Fibroblast of skin of right biceps (primary cell): ENCODE measurements at places on chromosomes 16 and 17.

GRCh38 chr17:9291912-9292560, 270.7 kb downstream of the NTN1 start:
- DNase-seq, result peak; percentile 21

GRCh38 chr16:57640612-57641011, 12.2 kb downstream of the ADGRG1 start:
- no peak for DNase-seq

DNA sequence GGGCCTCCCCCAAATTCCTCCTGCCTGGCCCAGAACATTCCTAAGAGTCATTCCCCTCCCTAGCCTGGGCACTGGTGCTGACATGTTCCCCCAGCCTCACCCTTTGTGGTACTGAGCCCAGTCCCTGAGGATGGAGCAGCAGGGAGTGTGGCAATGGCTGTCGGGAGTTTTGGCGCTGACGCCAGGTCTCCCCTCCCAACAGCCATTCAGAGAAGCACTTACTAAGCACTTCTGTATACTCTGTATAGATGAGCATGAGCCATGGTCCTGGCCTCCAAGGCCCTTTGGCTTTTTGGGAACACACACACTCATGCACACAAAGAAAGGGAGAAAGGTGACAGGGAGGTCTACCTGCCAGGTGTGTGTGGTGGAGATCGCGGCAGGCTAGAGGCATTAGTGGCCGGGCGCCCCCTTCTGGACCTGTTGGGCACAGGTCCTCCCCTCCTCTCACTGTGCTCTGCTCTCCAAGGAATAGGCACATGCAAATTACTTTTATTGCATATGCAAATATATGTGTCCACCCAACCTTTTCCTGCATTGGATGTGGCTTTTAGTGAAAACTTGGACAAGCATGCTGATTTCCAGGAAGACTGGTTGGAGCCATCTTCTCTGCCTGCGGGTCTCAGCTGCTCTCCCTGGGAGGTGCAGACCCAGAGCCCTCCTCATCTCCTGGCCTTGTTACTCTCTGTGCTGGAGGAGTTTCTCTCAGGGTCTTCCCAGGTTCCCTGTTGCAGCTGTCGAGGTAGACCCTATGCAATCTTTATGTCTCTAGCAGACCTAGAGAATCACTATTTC, 17.4 kb upstream of the C17orf107 start:
- no peak for DNase-seq

DNA sequence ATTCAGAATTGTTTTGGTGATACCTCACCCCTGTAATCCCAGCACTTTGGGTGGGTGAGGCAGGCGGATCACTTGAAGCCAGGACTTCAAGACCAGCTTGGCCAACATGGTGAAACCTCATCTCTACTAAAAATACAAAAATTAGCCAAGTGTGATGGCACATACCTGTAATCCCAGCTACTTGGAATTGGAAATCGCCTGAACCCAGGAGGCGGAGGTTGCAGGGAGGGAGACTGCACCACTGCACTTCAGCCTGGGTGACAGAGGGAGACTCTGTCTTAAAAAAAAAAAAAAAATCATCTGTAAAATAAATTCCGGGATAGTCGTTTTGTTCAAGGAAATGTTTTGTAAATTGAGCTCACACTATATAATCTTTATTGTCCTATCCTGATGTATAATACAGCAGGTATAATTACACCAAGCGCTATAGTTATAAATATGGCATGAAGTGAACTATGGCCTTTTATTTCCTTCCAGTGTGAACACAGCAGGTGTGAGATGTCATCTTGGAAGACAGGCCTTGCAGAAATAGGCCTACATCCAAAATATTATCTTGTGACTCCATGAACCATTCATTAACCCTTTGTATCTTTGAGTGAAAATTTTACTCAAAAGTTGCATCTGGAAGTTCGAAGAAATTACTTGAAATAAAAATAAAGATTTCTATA, 25.4 kb downstream of the PLA2G10 start:
- no peak for DNase-seq

DNA sequence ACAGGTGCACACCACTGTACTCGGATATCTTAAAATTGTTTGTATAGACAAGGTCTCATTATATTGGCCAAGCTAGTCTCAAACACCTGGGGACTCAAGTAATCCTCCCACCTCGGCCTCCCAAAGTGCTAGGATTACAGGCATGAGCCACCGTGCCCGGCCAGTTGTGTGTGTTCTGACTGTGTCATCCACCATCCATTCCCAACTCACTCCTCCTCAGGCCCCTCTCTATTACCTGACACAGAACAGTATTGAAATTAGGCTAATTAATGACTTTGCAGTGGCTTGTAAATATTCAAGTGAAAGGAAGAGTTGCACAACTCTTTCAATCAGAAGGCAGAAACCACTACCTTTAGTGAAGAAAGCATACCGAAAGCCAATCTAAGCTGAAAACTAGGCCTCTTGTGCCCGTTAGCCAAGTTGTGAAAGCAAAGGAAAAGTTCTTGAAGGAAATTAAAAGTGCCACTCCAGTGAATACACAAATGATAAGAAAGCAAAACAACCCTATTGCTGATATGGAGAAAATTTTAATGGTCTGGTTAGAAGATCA, 28.7 kb downstream of the GOSR1 start:
- DNase-seq, result no peak

GRCh38 chr17:46057366-46057765, 58.3 kb downstream of the STH start:
- no peak for DNase-seq

- DNase-seq, result no peak
These were observed 70.6 kb downstream of the AMFR start for GRCh38 chr16:56354746-56355145.

DNA sequence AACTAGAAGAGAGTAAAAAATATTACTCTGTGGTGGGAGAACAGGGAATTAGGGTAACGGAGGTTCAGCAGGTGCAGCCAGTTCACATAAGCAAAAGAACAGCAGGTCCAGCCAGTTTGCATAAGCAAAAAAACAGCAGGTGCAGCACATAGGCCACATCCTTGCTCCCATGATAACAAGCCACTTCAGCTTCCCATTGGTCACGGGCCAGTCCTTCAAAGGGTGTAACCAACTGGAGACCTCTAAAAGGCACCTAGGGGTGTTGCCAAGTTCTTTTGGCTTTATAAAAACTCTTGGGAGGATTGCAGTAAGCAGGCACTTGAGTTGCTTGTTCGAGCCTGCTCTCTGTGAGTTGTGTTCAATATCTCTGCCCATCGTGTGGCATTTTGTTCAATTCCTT, 488.1 kb downstream of the XYLT1 start:
- no peak for DNase-seq

DNA sequence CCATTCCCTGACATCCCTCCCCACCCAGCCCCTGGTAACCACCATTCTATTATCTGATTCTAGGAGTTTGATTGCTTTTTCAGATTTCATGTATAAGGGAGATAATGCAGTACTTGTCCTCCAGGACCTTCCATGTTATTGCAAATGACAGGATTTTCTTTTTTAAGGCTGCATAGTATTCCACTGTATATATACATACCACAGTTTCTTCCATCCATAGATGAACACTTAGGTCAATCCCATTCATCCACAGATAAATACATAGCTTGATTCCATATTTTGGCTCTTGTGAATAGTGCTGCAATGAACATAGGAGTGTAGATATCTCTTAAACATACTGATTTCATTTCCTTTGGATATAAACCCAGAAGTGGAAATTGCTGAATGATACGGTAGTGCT, 183.3 kb downstream of the CEP112 start:
- DNase-seq, result no peak

GRCh38 chr17:78005452-78006171, 47.1 kb downstream of the TNRC6C start:
- no peak for DNase-seq

GRCh38 chr17:57370037-57370581, 113.8 kb downstream of the MSI2 start:
- DNase-seq, result peak; percentile 54

- no peak for DNase-seq
These were observed 605.8 kb upstream of the CDH11 start for GRCh38 chr16:65727534-65728137.

- DNase-seq, result no peak
These were observed 85.9 kb downstream of the TMEM132E start for GRCh38 chr17:34665150-34665806.

GRCh38 chr16:67269766-67270165, 9.6 kb upstream of the PLEKHG4 start:
- DNase-seq, result peak; percentile 83

- peak; percentile 77 for DNase-seq
These were observed at the start of gene FAM83G for GRCh38 chr17:19004421-19005136. TSS of gene FAM83G (minus strand) at chr17:19004764. CDS start at chr17:19004041, 723 bp downstream.

DNA sequence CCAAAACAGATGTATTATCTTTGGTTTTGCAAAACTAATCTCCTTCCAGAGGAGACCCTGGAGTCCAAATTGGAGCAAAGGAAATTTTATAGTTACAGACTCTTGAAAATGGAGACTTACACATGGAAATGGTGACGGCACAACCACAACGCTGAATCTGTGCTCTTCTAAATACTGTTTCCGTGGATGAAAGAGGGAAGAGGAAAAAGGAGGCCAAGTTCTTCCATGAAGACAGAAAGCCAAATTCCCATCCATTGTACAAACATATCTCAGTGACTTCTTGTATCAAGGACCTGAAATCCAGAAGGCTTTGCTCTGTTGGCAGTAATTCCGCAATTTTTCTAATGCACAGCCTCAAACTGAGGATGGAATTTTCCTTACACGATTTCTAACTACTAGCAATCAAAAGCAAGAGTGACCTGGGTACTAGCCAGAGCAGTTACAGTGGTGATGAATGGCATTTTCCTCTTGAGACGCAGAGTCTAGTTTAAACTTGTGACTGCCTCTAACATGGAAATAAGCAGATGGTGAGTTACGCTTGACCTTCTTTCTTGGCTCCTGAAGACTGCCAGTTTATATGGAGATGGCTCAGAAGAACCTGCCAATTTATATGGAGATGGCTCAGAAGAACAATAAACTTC, 38.5 kb downstream of the VPS53 start:
- no peak for DNase-seq

DNA sequence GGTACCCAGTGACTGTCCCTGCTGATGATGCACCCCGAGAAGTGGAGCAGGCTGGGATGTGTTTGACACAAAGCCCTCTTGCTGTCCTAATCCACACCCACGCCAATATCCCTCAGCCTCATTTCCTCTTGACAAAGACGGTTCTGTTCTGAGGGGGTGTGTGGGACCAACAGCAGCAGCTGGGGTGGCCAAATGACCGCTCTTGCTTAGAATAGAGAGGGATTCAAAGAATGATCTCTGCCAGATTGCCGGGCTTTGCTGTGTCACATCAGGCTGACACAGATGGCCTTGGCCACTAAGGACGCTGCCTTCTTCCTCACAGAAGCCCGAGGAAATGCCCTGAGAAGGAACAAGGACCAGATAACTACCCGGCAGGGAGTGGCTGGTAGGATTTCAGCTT, 250.7 kb downstream of the NTN1 start:
- DNase-seq, result no peak

DNA sequence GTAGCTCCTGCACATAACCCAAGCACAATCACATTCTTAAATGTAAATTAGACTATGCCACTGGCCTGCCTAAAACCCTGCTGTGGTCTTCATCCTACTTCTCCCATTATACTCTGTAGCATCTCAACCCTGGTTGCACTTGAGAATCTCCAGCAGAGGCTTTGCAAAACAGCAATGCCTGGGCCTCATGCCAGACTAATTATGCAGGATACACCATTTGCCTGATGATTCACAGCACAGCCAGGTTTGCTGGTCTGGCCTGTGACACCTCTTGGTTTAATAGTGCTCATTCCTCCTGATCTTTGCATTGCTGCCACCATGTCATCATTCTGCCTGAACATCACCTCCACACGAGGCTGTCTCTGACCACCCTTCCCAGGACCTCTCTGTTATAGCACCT, 491.9 kb upstream of the TOM1L1 start:
- no peak for DNase-seq

DNA sequence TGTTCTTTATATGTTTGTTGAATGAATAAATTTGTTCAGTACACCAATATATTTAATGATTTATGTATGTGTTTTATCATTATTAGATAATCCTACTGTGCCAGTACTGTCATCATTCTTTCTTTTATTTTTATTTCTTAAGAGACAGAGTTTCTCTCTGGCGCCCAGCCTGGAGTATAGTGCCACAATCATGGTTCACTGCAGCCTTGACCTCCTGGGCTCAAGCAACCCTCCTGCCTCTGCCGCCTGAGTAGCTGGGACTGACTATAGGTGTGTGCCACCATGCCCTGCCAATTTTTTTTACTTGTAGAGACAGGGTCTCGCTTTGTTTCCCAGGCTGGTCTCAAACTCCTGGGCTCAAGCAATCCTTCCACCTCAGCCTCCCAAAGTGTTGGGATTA, 41.8 kb downstream of the PAFAH1B1 start:
- DNase-seq, result no peak

GRCh38 chr17:78174870-78175642, 6.7 kb downstream of the SYNGR2 start:
- no peak for DNase-seq

GRCh38 chr16:85234310-85235204, 122.3 kb upstream of the CIBAR2 start:
- DNase-seq, result peak; percentile 87

GRCh38 chr16:86232496-86232895, 277.8 kb upstream of the FOXF1 start:
- no peak for DNase-seq

DNA sequence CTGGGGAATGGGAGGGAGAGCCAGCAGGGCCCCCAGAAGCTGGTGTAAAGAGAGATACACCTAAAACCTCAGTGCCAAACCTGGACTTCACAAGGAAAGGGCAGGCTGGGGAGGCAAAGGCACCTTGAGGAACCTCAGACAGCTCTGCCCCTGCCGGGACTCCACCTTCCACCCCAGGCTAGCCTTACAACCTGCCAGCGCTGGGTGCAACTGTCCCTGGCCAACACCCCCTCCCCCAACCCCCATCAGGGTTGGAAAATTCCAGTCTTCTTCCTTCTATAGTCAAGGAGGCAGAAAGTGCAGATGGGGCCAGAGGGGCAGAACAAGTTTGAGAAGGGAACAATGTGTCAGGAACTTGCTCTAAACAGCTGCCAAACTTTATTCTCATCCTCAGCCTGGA, 2.2 kb downstream of the YBX2 start:
- no peak for DNase-seq

DNA sequence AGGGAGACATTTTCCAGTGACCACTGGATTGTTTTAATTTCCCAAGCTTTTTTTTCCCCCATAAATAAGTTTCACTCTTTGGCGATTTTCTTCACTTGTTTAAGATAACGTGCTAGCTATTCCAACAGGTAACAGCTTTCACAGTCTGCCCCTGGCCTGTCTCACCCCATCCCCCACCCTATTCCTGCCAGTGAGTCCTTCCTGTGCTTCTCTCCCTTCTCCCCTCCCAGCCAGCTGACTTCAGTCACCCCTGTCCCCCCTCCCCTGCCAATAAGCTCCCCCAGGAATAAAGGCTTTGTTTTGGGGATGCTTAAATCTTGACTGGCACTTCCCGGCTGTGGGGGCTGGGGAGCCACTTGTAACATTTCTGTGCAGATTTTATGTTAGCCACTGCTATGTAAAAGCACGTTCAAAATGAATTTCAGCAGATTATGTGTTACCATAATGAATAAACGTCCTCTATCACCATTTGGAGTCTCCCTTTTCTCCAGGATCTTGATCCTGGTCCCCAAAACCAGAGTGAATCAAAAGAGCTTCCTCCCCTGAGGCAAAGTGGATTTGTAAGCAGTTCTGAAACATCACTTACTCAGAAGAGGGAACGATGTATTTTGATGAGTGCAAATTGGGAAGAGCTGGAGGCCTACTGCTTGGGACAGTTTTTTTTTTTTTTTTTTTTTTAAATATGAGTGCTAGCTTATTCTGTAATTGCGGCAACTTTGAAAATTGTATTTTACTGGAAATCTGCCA, 58.2 kb downstream of the IGF2BP1 start:
- DNase-seq, result no peak

- no peak for DNase-seq
These were observed 6.5 kb downstream of the MARF1 start for GRCh38 chr16:15636392-15636873.
